Tibial artery (tissue), 4 donors: ENCODE measurements at places on chromosomes 2 and 18.

DNA sequence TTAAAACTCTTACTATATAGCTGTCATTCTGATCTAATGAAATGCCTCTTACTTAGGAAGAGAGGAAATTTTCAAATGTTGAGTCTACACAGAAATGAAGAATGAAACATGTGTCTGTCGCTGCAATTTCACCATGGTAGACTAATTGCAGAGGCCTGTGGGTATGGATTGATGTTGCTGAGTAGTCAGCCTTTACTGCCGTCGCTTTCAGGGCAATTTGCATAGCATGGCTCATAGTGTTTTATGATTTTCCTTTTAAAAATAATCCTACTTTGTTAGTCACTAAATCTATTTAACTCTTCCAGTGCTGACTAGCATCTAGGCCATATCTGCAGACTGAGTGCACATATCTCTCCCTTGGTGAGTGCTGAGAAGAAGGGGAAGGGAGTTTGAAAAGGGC is 819.2 kb downstream of the SATB2 start:
- H3K27ac ChIP-seq = no peak overlapping the region
- no peaks in the 10 kb centered on the region for H3K27me3 ChIP-seq
- H3K4me1 ChIP-seq = no peaks in the 10 kb centered on the region
- DNase-seq = no peak
- no peaks in the 10 kb centered on the region for H3K36me3 ChIP-seq

DNA sequence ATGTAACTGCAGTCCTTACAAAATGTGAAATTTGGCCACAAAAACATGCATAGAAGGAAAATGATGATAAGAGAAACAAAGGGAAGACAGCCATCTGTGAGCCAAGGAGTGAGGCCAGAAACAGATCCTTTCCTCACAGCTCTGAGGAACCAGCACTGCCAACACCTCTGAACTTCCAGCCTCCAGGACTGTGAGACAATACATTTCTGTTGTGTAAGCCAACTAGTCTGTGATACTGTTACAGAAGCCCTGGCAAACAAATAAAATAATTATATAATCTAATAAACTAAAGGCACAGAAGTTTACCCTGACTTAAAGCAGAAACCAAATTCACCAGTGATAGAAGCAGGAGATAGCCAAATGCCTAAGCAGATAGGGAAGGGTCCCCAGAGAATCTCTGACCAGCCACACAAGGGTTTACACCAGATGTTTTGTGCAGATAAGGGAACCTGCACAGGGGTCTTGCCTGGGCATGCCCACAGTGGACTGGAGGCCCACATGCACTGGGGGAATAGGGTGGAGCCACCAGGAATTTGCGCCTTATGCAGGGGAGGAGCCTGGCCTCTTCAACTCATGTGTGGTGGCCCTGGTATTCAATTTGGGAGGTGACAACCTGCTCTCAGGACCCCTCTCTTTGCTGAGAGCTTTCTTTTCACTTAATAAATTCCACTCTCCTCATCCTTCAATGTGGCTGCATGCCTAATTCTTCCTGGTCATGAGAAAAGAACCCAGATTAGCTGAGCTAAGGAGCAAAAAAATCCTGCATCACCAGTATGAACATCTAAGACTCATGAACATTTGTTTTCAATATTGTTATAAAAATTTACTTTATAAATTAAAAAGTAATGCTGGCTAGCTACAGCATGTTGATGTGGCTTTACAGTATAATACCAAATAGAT is 3.8 kb upstream of the GCC2 start:
- DNase-seq = no peak
- H3K27me3 ChIP-seq = no peaks in the 10 kb centered on the region
- no peaks in the 10 kb centered on the region for H3K4me1 ChIP-seq

DNA sequence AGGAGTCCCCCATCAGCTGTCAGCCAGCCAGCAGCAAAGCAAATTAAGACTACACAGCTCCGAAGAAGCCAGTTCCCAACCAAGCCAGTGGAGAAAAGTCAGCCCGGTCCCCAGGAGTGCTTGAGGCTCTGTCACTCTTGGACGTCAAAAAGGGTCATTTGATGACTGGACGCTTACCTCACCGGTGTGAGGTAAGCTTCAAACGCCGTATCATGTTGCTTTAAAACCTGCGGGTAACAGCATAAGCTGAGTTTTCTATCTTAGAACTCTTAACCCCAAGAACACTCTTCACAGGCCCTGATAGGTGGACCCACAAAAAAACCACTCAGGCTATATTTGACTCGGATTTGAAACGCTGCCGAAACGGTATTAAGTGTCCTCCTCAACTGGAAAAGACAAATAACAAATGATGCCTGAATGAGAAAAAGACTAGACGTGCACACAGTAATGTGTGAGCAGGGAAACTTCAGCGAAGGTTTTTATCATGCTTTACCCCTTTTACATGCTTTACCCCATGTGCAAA is 682 bp upstream of the LNPK start:
- peak overlapping the region; percentile 84 for H3K4me3 ChIP-seq
- no peaks in the 10 kb centered on the region for H3K27me3 ChIP-seq
- peak overlapping the region; percentile 87 for H3K27ac ChIP-seq
- no peaks in the 10 kb centered on the region for H3K36me3 ChIP-seq

GRCh38 chr2:2762913-2763312 is 431.8 kb upstream of the MYT1L start:
- no peak overlapping the region for H3K27ac ChIP-seq
- H3K27me3 ChIP-seq = no peaks in the 10 kb centered on the region
- H3K4me3 ChIP-seq = no peak overlapping the region
- no peaks in the 10 kb centered on the region for H3K4me1 ChIP-seq
- no peaks in the 10 kb centered on the region for H3K36me3 ChIP-seq

DNA sequence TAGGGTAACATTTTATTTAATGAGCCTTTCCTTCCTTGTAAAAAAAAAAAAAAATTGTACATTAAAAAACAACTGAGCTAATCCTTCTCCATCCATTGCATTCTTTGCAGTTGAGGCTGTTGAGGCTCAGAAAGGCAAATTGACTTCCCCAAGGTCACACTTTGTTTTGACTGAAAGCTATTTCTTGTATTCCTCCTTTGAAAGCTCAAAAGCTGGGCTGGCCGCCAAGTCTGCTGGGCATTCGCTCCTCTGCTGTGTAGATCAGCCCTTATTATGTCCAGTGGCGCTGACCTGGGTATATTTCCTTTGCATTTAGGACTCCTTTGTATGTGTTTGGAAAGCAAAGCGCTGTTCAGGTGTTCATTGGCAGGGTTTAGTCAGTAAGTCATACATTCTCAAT is 44.0 kb downstream of the SGPP2 start:
- H3K27me3 ChIP-seq = no peaks in the 10 kb centered on the region

DNA sequence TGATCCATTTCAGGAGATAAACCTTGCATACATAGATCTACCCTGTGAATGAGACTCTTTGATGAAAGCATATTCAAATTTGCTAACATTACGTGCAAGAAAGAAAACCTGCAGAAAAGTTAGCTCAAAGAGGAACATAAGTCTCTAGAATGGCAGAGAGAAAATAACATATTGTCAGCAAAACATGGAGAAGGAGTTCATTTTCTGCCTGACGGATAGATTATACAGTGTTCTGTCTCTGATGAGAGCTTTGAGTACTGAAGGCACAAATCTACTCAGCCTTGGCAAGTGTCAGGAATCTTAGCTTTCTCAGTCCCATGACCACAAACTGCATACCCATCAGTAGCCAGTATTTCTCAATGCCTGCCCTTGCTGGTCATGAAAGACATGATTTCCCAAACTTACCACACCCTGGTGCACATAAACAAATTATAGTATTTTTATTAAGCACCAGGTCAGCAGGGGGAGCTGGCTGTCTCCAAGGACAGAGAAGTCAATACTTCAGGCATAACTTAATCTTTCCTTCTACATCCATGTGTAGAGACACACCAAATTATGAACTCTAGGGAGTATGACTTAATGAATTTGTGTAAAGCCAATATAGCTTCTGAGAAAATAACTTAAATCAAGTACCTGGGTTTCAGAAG is 401.2 kb upstream of the SOX11 start:
- no peaks in the 10 kb centered on the region for H3K27me3 ChIP-seq
- no peaks in the 10 kb centered on the region for H3K4me1 ChIP-seq
- no peak for DNase-seq
- H3K27ac ChIP-seq = no peak overlapping the region

GRCh38 chr18:6593142-6593885 is 136.2 kb upstream of the ARHGAP28 start:
- DNase-seq = no peak
- H3K27ac ChIP-seq = no peak overlapping the region
- H3K4me3 ChIP-seq = no peak overlapping the region

- no peak overlapping the region for H3K27ac ChIP-seq
- no peak for DNase-seq
- no peaks in the 10 kb centered on the region for H3K27me3 ChIP-seq
- H3K4me3 ChIP-seq = no peak overlapping the region
These were observed 171.0 kb downstream of the DNER start for GRCh38 chr2:229543176-229543873.

DNA sequence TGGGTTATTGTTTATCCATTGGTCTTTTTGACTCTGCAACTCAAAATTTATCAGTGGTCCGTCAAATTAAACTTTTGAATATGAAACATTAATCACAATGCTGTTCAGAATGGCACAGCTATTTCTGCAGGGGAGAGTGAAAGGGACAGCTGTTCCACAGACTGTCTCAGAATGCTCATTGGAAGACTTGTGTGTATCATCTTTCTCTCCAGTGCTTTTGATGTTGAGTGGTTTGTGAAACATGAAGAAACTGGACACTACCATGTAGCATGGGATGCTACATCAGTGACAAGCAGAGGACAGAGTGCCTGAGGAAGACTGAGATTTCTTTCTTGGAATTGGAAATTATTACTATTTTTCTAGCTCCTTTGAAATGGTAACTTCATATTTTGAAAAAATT is 115.7 kb downstream of the PLCL1 start:
- H3K36me3 ChIP-seq = no peaks in the 10 kb centered on the region
- no peak for DNase-seq
- no peaks in the 10 kb centered on the region for H3K27me3 ChIP-seq
- no peak overlapping the region for H3K27ac ChIP-seq
- peaks cover 16% of the 10 kb centered on the region for H3K4me1 ChIP-seq
